ENCODE measurements at places on chromosomes 2 and 18.

DNA sequence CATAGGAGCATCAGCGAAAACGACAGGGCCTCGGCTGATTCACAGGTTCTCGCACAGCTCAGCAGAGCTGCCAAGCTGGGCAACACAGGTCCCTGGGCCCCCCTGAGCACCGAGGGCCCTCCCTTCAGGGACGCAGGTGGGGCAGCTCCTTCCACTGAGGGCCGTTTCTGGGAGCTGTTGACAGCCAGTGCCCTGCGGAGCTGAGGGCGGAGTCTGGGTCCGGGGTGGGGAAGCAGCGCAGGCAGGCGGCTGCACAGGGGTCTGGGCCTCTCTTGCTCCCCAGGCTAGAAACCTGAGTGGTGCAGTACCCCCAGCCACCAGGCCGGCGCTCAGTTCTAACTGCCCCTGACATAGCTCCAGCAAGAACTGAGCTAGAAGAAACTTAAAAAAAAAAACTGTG, 65.7 kb downstream of the PXDN start:
- DNase-seq, result no peak

DNA sequence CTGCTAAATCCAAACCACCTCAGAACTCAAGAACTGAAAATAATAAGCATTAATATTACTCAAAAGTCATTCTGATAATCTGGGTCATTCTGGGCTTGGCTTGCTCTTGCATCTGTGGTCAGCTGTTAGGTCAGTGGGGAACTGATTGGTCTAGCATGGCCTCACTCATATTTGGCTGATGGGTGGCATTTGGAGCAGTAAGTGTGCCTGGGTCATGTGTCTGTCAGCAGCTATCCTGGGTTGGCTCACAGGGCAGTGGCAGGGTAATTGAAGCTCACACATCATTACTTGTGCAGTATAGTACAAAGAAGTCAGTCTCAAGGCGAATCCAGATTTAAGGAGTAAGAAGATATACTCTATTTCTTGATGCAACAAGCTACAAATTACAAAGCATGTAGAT, 9.6 kb downstream of the RPL37A start:
- DNase-seq, result no peak

GRCh38 chr18:66727991-66728390, 124.1 kb upstream of the CDH19 start:
- DNase-seq, result no peak

DNA sequence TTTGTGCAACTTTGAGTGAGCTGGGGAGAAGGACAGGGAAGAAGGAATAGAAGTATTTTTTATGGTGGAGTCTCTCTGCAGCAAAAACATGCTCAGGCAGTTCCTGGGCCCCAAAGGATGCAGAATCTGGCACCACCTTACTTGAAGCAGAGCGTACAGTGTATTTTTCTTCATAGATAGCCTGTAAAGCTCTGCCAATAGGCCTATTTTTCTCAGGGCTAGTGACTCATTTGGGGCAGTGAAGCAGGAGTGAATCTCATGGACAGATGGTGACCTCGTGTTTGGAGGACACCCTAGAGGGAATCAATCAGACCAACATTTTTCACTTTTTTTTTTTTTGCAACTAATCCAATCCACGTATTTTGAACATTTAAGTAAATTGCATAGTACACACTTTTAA, 268.1 kb upstream of the CXCR4 start:
- DNase-seq, result no peak

GRCh38 chr2:46134531-46135227, 162.5 kb upstream of the EPAS1 start:
- no peak for DNase-seq

GRCh38 chr2:20223407-20224163, 1.3 kb downstream of the SDC1 start:
- no peak for DNase-seq

DNA sequence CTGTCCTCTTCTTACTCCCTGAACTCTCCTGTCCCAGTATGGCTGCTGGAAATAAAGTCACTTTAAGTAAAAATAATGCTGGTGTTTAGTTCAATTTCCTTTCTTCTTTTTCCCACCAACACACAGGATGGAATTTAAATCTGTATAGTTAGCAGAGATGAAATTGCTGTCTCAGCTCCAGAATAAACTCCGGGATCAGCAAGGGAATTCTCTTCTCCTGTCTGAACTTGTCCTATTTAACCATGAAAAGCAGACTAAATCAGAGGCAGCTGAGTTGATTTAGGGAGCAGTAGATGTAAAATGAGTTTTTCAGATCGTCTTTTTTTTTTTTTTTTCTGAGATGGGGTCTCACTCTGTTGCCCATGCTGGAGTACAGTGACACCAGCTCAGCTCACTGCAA, 25.9 kb downstream of the TTLL4 start:
- DNase-seq, result no peak

GRCh38 chr2:75494137-75494769, 66.5 kb downstream of the EVA1A start:
- no peak for DNase-seq

GRCh38 chr2:19762142-19762541, 139.6 kb downstream of the TTC32 start:
- DNase-seq, result no peak

DNA sequence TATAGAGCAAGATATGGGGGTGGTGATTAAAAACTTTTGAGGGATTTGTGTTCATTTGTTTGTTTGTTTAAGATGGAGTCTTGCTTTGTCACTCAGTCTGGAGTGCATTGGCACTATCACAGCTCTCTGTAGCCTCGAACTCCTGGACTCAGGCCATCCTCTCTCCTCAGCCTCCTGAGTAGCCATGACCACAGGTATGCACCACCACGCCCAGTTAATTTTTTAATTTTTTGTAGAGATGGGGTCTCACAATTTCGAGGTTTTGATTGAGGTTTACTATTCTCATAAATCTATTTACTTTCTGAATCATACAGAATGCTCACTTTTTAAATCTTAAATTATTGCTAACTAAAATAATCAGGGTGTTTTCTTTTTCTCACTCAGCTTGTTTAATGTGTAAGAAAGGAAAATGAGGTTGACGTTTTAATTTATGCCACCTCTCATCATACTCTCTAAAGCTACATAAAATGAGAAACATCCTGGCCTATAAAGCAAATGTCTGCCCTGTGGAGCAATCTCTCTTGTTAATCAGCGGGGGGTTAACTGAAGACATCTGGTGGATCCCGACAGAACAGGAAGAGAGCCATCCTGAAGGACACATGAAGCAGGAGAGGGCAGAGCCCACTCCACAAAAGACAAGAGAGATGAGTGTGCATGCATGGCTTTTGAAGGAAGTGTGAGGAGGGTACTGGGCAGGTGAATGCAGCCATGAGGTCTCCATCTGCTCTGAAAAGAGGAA, 589.1 kb upstream of the SLC8A1 start:
- no peak for DNase-seq

GRCh38 chr18:57125627-57126026, 21.3 kb upstream of the BOD1L2 start:
- DNase-seq, result no peak

GRCh38 chr2:105682401-105682800, 62.3 kb upstream of the NCK2 start:
- DNase-seq, result no peak

GRCh38 chr2:10457846-10458598, 9.9 kb upstream of the ODC1 start:
- no peak for DNase-seq

DNA sequence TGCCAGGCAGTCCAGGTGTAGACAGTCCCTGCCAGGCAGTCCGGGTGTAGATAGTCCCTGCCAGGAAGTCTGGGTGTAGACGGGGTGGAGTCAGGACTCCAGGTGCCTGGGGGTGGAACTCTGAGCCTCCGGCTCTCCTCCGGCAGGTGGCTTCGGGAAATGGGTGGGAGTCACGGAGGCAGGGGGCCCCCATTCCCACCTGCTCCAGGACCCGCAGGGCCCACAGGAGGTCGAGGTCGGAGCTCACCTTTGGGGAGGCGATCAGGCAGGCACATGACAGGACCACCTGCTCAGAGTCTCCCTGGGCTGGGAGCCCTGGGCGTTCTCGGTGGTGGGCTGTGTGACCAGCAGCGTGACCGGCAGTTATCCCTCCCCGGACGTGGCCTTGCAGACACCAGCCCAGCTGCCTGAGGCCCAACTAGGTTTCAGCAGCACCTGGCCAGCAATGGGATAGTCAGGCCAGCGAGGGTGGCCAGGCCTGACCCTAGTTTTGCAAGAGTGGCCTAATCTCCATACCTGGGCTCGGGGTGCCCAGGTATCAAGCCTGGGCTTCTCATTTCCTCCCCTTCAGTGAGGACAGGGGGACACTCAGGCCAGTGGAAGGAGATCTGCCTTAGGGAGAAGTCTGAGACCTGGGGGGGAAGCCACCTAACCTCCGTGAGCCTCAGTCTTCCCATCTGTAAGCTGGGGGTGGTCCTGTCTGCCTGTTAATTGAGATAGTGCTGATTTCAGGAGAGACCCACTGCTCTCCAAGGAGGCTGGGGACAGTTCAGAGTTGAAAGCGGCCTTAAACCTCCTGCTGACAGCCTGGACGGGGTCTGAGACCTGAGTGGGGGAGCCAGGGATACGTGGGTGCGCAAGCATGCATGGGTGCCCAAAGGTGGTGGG, 13.2 kb downstream of the GPC1 start:
- no peak for DNase-seq

DNA sequence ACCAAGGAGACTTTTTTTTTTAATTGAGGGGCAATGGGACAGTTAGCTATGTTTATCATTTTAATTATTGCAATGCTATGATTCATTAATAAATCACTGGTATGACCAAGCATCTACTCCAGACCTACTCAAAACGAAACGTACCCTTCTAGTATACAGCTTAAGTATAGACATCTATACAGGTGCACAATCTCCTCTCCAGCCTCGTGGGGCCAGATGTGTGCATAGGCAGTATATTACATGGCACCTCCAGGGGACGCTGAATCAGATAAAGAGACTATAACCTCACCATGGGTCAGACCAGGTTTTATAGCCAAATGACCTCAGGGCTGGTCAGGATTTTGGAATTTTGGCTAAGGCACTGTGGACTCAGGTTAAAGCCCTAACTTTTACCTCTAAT, 86.6 kb downstream of the SS18 start:
- DNase-seq, result no peak

- DNase-seq, result peak; percentile 27
Measured at GRCh38 chr2:197255543-197255942, 55.0 kb downstream of the ANKRD44 start.

DNA sequence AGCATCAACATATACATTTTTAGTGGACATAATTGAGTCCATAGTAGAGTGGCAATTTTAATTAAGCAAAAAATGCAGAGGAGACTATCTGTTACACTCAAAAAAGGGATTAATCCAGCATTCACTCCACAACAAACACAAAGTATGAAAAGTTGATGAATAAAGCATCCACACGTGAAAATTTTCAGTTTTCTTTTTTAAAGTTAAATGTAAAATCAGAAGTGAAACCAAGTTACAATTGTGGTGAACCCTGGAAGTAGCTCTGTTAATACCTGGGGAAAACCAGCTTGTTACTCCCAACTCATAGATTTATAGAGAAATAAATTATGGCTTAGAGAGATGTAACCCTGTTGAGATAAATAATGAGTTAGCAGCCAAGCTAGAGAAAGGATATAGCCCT, 807.8 kb downstream of the TRIB2 start:
- no peak for DNase-seq

DNA sequence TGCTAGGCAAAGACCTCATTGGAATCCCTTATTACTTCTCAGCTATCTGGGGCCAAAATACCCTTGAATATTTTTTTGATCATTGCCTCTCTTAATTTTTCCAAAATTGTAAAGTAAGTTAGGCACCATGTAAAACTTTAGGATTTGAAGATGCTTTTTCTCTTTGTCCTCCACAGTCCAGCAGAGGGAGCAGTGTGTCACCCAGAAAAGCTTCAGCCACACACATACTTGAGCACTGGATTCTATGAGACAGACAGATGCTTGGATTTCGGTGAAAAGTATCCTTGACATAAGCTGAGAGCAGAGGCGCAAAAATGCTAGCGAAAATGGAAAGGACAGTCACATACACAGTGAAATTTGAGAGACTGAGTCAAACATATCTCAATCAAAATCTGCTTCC, 74.7 kb upstream of the KCNJ3 start:
- DNase-seq, result no peak

- no peak for DNase-seq
Measured at GRCh38 chr2:201136889-201137321, 20.9 kb downstream of the CFLAR start.

GRCh38 chr2:97714084-97714949, 941 bp downstream of the ZAP70 start:
- no peak for DNase-seq

DNA sequence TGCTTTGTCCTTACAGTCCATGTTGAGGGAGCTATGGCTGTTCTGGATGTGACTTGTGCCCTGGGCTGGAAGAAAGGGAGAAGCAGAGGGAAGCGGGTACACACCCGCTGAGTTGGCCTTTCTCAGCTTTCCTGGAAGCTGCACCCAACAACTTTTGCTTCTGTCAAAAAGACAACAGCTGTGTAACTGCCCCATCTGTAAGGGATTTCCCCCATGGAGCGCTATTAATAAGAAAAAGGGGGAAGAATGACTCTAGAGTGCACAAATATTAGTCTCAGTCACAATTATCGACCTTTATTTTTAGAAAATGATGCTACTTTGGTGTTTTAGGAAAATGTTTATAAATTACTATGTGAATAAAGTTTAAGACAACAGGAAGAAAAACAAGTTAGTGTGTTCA, 368.3 kb downstream of the RAD51AP2 start:
- DNase-seq, result no peak

- no peak for DNase-seq
Measured at GRCh38 chr2:120174963-120175581, 48.1 kb downstream of the TMEM185B start.

GRCh38 chr2:239264838-239265651, 135.8 kb downstream of the HDAC4 start:
- no peak for DNase-seq

GRCh38 chr2:59585655-59586054, 967.8 kb downstream of the BCL11A start:
- DNase-seq, result no peak

DNA sequence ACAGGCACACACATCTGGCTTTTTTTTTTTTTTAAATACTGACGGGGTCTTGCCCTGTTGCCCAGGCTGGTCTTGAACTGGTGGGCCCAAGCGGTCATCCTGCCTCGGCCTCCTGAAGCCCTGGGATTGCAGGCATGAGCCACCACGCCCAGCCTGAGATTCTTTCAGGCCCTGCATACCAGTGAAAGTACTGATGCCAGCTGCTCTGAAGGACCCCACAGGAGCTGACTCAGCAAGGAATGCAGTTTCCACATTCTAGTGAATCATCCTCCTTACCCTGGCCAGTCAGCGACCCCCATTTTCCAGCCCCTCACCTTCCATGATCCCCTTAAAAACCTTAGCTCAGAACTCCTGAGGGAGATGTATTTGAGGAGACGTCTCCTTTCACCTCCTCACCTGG, 5.8 kb upstream of the DTYMK start:
- DNase-seq, result no peak
